Activated B cell treated with CpG ODN at 0.5 μM for 24 hours (primary cell): ENCODE measurements at places on chromosomes 2 and 18. TPM values are rescaled to one million over a fixed set of nuclear protein-coding genes. Genes with fewer than 3 reads are reported as not detected.

GRCh38 chr2:86225581-86225980, 26.3 kb downstream of the MRPL35 start:
- H3K36me3 ChIP-seq: no peaks in the 10 kb centered on the region
- H3K27ac ChIP-seq: peak overlapping the region; percentile 83
- peak; percentile 37 for DNase-seq
- peaks cover 47% of the 10 kb centered on the region for H3K4me1 ChIP-seq
- H3K4me3 ChIP-seq: peak overlapping the region; percentile 41
- no peaks in the 10 kb centered on the region for H3K27me3 ChIP-seq

- H3K4me1 ChIP-seq: no peaks in the 10 kb centered on the region
- no peak for DNase-seq
- no peaks in the 10 kb centered on the region for H3K27me3 ChIP-seq
- H3K36me3 ChIP-seq: no peaks in the 10 kb centered on the region
- H3K4me3 ChIP-seq: no peak overlapping the region
Observed at GRCh38 chr2:122960759-122961641, 1064.1 kb upstream of the CNTNAP5 start.

DNA sequence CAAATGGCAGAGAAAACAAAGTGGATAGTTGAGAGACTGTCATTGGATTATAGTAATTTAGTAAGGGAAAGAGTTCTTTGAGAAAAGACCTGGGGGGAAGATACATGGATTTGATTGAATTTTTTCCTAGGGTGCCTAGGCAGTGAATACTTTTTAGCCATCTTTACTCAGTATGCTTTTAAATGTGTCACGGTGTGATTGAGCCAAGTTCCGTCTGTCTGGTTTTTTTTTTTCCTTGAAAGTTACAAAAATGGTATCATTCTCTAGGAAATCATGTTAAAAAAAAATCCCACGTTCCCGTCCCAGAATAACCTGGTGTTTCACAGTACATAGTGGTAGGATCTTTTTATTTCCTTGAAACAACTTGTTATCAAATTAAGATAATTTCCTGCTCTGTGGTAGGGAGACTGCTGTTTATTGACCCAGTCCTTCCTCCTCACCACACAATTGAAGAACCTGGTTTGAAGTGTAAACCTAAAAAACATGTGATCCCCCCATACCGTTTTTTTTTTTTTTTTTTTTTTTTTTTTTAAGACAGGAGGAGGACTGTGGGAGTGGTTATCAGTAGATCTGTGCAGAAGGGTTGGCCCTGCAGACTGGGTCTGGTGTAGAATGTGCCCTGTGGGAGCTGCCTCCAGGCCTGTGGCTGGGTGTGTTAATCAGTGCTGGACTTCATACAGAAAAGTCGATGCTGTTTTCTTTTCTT, 55.1 kb downstream of the DGKD start:
- DNase-seq: no peak
- peaks cover 74% of the 10 kb centered on the region for H3K4me1 ChIP-seq
- peak overlapping the region; percentile 82 for H3K27ac ChIP-seq
- peak overlapping the region; percentile 9 for H3K4me3 ChIP-seq
- peaks cover 54% of the 10 kb centered on the region for H3K36me3 ChIP-seq

- no peak for DNase-seq
- H3K4me1 ChIP-seq: peaks cover 35% of the 10 kb centered on the region
- H3K36me3 ChIP-seq: no peaks in the 10 kb centered on the region
- no peak overlapping the region for H3K27ac ChIP-seq
- no peak overlapping the region for H3K4me3 ChIP-seq
- no peaks in the 10 kb centered on the region for H3K27me3 ChIP-seq
Observed at GRCh38 chr18:48796491-48797205, 154.1 kb downstream of the SMAD7 start.

DNA sequence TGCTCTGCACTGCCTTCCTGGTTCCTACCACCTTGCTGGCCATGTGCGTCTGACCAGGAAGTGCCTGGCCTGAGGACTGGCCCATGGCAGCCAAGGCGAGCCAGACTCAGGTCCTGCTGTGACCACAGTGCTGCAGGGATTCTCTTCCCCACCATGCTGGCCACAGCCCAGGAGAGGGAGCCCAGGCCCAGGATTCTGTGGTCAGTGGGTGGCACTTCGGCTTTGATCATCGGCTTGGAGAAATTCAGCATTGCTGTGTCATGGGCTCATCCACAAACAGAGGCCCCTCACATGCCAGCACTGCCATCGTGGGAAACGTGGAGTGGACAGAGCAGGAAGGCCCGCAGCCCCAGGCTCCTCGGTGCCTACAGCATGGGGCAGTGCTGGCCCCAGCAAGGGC, 211.6 kb downstream of the SEPTIN10 start:
- H3K27me3 ChIP-seq: no peaks in the 10 kb centered on the region
- H3K4me3 ChIP-seq: no peak overlapping the region
- H3K36me3 ChIP-seq: no peaks in the 10 kb centered on the region
- H3K4me1 ChIP-seq: peaks cover 4% of the 10 kb centered on the region

- no peaks in the 10 kb centered on the region for H3K4me1 ChIP-seq
- H3K36me3 ChIP-seq: no peaks in the 10 kb centered on the region
- H3K27me3 ChIP-seq: no peaks in the 10 kb centered on the region
- no peak for DNase-seq
Observed at GRCh38 chr18:69528435-69528834, 127.7 kb downstream of the DOK6 start.

DNA sequence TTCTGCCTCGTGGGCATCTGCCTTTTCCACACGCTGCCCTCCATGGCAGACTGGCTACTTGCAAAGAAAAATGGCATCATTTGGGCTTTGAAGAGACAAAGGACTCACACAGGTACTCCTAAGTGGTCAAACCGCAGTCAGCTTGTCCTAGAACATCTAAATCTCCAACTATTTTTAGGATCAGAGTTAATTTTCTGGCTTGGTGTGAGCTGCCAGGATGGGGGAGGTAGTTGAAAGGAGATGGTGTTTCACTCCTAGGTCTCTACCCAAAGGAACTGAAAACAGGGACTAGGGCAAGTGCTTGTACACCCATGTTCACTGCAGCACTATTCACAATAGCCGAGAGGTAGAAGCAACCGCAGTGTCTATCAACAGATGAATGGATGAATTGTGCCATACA, 107.9 kb upstream of the ATL2 start:
- no peak overlapping the region for H3K4me3 ChIP-seq
- H3K4me1 ChIP-seq: no peaks in the 10 kb centered on the region
- H3K36me3 ChIP-seq: peaks cover 3% of the 10 kb centered on the region
- no peak overlapping the region for H3K27ac ChIP-seq
- H3K27me3 ChIP-seq: no peaks in the 10 kb centered on the region
- DNase-seq: no peak

DNA sequence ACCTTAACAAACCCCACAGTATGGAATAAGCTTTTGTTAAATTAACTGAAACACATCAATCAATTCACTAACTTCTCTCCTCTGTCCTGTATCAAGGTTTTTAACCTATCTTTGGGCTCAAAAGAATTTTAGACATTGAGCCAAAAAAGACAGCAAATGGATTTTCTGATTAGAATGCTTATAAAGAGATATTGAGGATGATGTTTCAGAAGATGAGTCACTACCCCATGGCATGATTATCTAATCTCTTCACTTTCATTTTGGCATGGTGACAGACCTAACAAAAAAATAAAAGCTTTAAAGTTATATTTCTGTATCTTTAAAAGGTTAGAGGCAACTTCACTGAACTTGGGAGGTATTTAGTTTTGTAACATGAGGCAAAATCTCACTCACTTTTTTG, 55.5 kb downstream of the SGPP2 start:
- H3K4me1 ChIP-seq: no peaks in the 10 kb centered on the region
- H3K4me3 ChIP-seq: no peak overlapping the region
- no peaks in the 10 kb centered on the region for H3K27me3 ChIP-seq
- peaks cover 4% of the 10 kb centered on the region for H3K36me3 ChIP-seq
- no peak for DNase-seq
- H3K27ac ChIP-seq: no peak overlapping the region

GRCh38 chr18:13233787-13234783, 15.5 kb downstream of the LDLRAD4 start:
- H3K36me3 ChIP-seq: no peaks in the 10 kb centered on the region
- H3K4me3 ChIP-seq: no peak overlapping the region

GRCh38 chr2:191994749-191995148, 147.9 kb upstream of the CAVIN2 start:
- H3K27me3 ChIP-seq: no peaks in the 10 kb centered on the region
- no peak for DNase-seq
- no peak overlapping the region for H3K27ac ChIP-seq
- no peaks in the 10 kb centered on the region for H3K4me1 ChIP-seq
- H3K36me3 ChIP-seq: no peaks in the 10 kb centered on the region
- no peak overlapping the region for H3K4me3 ChIP-seq

DNA sequence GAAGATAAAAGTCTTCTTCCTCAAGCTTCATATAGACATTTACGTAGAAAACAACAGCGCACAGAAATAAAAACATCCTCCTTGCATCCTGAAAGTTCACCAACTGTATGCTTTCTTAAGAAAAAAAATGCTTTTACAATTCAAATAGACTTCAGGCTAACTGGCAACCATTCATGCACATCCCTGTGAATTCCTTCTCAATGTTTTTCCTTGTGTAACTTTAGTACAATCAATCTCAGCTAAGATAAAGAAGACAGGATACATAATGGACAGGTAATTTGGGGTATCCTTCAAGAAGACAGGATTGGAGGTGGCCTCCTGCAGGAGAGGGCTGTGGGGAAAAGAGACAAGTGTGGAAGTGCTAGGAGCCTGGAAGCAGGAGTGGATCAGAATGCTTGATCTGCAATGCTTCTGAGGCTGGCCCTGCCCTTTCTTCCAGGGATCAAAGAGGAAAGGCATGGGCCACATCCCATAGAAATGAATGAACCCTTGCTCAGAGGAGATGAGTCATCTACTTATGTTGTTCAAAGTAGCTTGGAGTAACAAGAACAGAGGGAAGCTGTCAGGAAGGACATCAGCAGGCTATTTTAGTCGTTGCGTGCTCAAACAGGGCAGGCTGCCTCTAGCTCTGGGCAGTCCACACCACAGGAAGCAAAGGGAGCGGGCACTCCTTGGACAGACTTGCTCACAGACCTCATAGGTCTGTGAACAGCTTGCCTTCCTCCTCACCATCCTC, 126.6 kb downstream of the TMEM131 start:
- no peak for DNase-seq
- peaks cover 46% of the 10 kb centered on the region for H3K4me1 ChIP-seq
- H3K27me3 ChIP-seq: no peaks in the 10 kb centered on the region
- H3K27ac ChIP-seq: no peak overlapping the region
- peaks cover 49% of the 10 kb centered on the region for H3K36me3 ChIP-seq
- H3K4me3 ChIP-seq: no peak overlapping the region

GRCh38 chr2:148122788-148123187, 101.9 kb downstream of the MBD5 start:
- peaks cover 11% of the 10 kb centered on the region for H3K36me3 ChIP-seq
- no peaks in the 10 kb centered on the region for H3K27me3 ChIP-seq
- no peak overlapping the region for H3K4me3 ChIP-seq
- no peak overlapping the region for H3K27ac ChIP-seq
- no peak for DNase-seq

- peaks cover 23% of the 10 kb centered on the region for H3K27me3 ChIP-seq
- peaks cover 4% of the 10 kb centered on the region for H3K4me1 ChIP-seq
- DNase-seq: no peak
Observed at GRCh38 chr2:205769879-205770278, 87.6 kb downstream of the NRP2 start.

GRCh38 chr18:25351280-25351775, 638 bp downstream of the ZNF521 start:
- peaks cover 23% of the 10 kb centered on the region for H3K4me1 ChIP-seq
- H3K4me3 ChIP-seq: peak overlapping the region; percentile 75
- peaks cover 42% of the 10 kb centered on the region for H3K27me3 ChIP-seq
- H3K36me3 ChIP-seq: peaks cover 2% of the 10 kb centered on the region
- DNase-seq: no peak

GRCh38 chr2:223696719-223697118, 94.6 kb upstream of the SCG2 start:
- H3K4me1 ChIP-seq: peaks cover 5% of the 10 kb centered on the region
- H3K27me3 ChIP-seq: peaks cover 1% of the 10 kb centered on the region
- no peak for DNase-seq

- no peaks in the 10 kb centered on the region for H3K36me3 ChIP-seq
- H3K4me1 ChIP-seq: no peaks in the 10 kb centered on the region
- H3K4me3 ChIP-seq: no peak overlapping the region
- H3K27me3 ChIP-seq: no peaks in the 10 kb centered on the region
- H3K27ac ChIP-seq: no peak overlapping the region
- no peak for DNase-seq
Observed at GRCh38 chr2:27844821-27845255, 45.3 kb downstream of the RBKS start.

DNA sequence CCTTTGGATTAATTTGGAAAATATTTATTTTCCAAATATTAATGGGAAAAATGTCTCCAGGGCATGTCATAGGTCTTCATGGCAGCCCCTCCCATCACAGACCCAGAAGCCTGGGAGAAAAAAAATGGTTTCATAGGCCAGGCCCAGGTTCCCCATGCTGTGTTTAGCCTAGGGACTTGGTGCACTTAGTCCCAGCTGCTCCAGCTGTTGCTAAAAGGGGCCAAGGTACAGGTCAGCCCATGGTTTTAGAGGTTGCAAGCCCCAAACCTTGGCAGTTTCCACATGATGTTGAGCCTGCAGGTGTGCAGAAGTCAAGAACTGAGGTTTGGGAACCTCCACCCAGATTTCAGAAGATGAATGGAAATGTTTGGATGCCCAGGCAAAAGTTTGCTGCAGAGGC, 309.6 kb downstream of the SOCS6 start:
- H3K27ac ChIP-seq: no peak overlapping the region
- DNase-seq: no peak
- H3K36me3 ChIP-seq: no peaks in the 10 kb centered on the region
- no peaks in the 10 kb centered on the region for H3K4me1 ChIP-seq
- H3K4me3 ChIP-seq: no peak overlapping the region
- H3K27me3 ChIP-seq: no peaks in the 10 kb centered on the region

GRCh38 chr2:201152999-201153815, 29.7 kb upstream of the CASP10 start:
- no peaks in the 10 kb centered on the region for H3K27me3 ChIP-seq
- H3K4me3 ChIP-seq: no peak overlapping the region
- H3K36me3 ChIP-seq: peaks cover 88% of the 10 kb centered on the region
- peaks cover 70% of the 10 kb centered on the region for H3K4me1 ChIP-seq
- DNase-seq: no peak

The COBLL1 gene
- total RNA-seq: 182 and 222 TPM in 2 replicates

The STRN gene
- total RNA-seq: 24.7 and 24.9 TPM in 2 replicates

The PAX3 gene
- not detected in 2 replicates for total RNA-seq

The MREG gene
- 16.2 and 16.6 TPM in 2 replicates for total RNA-seq

The GALR1 gene
- not detected in 2 replicates for total RNA-seq
